HS-27A (cell line): ENCODE measurements at places on chromosomes 7 and 10.

DNA sequence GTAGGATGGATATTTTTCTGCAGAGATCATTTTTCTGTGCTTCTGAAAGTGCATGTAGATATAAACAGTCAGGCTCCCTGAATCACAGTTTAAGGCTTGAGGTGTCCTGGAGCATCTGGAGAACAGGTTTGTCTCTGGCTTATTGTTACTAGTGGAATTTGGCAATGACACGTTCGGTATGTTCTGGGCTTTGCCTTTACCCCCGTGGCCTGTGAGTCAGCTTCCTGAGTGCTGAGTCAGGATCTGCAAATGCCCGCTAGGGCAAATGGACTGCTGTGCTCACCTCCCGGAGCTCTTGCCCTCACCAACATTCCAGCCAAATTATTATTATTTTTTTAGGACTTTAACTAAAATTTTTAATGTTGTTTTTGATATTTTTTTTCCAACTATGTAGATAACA lies 192.5 kb upstream of the PRSS1 start:
- peak; percentile 89 for DNase-seq

DNA sequence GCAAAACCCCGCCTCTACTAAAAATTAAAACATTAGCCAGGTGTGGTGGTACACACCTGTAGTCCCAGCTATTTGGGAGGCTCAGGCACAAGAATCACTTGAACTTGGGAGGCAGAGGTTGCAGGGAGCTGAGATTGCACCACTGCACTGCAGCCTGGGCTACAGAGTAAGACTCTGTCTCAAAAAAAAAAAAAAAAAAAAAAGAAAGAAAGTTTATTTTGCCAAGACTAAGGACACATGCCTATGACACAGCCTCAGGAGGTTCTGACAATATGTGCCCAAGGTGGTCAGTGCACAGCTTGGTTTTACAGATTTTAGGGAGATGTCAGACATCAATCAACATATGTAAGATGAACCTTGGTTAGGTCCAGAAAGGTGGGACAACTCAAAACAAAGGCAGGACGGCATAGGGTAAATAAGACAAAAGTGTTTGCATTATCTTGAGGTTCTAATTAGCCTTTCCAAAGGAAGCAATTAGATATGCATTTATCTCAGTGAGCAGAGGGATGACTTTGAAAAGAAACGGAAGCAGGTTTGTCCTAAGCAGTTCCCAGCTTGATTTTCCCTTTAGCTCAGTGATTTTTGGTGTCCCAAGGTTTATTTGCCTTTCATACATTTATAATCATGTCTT lies 20.7 kb upstream of the OTUD1 start:
- DNase-seq, result no peak

- no peak for DNase-seq
Measured at GRCh38 chr7:157805713-157806112, 468.9 kb downstream of the DNAJB6 start.

GRCh38 chr7:135169964-135170273 lies 588 bp downstream of the CYREN start:
- no peak for DNase-seq

DNA sequence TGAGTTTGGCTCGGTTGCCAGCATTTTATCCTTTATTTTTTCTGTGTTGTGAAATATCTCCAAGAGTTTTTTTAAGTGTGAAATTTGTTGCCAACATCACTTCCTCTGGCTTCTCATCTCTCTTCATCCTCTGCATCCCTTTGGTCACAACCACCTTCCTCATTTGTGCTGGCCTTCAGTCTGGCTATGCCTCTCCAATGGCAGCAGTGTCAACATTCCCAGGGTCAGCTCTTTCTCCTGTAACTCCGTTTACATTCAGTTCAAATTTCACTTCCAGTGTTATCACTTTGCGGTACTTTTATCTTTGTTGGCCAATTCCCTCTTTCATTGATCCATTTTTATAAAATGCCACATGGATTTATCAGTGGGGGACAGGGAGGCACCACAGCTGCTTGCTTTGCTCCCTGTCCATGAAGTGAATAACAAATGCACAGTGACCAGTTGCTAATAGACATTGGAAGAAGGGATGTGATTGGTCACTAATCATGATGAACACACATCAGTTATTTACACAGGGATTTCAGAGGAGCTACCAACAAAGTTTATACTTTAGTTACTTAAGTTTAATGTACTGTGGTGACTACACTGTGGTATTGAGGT lies 311.4 kb upstream of the LRGUK start:
- DNase-seq, result no peak

DNA sequence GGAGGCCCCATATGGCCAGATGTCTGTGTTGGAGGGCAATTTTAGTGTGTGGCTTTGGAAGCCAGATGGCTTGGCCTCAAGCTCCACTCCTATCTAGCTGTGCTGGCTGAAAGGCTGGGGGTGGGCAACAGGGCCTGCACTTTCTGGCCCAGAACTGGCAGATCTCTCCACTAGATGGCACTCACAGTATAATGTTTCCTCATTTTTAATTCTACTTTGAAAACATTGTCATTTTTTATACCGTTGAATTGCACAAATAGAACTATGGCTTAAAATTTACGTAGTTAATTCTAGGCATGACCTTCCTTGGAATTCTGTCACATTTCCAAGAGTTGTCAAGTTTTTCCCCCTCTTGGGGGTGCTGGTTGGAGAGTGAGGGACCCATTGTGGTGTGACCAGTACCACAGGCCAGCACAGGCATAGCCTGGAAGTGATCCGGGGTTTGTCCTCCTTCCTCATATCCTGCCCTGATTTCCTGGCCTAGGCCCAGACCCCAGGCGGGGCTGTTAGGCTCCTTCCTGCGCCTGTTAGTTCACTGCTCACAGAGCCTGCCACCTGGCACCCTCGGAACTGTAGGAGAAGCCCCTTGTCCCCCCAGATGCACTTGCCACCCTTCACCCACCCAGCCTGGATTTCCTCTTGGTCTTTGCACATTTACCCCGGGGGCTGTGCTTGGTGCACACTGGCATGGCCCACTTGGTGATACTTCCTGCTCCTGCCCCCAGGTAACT lies 52.8 kb downstream of the ARHGAP22 start:
- DNase-seq, result peak; percentile 1

- no peak for DNase-seq
Measured at GRCh38 chr10:72276421-72277339, 3.0 kb downstream of the DDIT4 start.

DNA sequence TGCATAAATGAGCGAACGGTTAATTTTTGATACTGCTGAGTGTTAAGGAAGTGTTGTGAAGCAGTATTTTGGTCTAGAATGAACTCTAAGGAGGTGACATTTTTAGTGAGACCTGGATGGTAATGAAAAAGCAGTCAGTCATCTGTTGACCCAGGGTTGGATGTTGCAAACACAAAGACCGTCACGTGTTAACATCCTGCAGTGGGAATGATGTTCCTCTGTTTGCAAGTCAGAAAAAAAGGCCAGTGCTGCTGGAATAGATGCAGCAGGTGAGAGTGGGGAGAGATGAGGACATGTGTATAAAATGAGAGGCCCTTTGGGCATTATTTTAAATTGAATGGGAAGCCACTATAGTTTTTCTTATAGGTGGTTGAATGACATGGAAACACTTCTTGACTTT lies 39.3 kb downstream of the INSYN2A start:
- no peak for DNase-seq

GRCh38 chr7:151590071-151590849 lies 70.6 kb upstream of the RHEB start:
- no peak for DNase-seq

GRCh38 chr10:60992636-60993035 lies 48.7 kb upstream of the RHOBTB1 start:
- DNase-seq, result no peak

DNA sequence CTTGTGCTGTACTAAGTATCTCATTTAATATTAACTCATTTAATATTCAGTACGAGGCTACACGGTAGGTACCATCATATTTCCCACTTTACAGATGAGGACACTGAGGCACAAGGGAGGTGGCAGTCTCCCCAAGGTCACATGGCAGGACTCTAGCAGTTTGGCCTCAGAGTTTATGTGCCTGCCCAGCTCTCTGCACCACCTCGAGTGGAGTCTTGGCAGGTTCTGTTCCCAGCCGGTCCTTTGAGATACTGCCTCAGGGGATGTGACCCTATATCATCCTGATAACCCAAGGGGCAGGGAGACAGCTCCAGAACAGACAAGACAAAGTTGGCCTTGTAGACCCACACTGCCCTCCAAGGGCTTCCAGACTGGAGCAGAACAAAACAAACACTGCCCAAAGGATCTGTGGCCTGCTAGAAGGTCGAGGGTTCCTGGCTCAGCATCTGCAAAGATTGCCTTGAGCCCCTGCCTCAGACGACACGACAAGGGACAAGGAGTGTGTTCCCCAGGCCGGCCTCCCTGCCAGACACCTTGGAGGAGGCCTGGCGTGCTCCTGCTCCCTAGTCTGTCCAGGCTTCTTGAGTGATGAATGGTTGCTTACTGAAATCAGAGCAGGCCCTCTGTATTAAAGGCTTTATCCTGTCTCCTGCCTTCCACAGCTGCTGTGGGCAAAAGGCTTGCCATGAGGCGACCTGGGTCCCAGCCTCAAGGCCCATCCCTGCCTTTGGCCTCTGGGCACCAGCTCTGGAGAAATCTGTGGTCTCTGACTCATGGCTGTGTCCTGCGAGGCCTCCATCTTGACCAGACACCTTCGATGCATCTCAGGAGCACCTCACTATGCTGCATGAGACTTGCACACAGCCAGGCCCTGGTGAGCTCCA lies 3.9 kb upstream of the PWWP2B start:
- no peak for DNase-seq

DNA sequence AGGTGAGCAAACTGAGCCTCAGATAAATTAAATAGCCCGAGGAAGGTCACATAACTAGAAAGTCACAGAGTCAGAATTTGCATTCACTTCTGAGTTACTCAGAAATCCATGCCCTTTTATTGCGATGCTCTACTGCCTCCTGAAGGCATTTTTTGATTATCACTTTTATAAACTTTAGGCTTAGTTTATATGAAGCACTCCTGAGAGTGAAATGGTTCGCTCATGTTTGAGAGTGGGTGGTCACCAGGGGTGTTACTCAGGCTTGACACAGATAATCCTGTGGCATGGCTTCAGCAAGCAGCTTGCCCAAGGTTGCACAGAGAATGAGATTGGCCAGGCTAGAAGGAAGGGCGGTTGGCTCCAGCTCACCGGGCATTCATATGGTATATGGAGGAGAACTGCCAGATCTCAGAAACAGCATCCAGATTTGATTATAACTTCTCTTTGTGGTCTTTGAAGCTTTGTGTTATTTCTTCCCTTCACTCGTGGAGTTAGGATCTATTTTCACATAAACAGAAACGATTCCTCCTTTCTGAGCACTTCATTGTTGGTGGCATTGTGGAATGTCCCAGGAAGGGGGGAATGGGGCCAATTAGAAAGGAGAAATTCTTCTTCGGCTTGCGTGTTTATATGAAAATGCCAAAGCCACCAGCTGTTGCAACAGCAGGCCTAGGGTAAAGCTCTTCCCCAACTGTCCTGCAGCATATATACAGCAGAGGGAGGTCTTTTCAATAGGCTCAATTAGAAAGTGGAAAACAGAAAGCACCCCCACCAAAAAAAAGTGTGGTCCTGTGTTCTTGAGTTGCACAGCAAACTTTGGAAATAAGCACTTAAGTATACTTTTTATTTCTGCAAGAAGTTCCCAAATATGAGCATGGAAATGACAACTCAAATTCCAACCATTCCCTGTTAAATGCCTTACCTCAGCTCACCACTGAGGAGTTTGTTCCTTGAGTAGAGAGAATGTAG lies 628.8 kb downstream of the SUGCT start:
- DNase-seq, result peak; percentile 33

DNA sequence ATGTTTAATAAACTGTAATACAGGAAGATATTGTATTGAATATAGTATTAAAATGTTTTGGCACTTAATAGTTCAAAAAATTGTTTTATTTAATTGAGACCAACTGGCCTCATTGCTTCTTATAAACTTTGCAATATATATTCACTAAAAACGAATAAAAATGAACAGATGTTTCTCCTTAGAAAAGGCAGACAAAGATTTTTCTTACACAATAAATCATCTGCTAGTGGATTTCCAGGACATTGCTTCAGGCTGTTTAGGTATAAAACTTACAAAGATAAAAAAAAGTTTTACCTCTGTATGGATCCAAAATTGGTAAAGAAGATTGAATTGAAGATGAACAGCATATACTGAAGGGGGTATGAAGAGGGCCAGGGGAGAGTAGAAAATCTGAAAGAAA lies 143.6 kb downstream of the AGMO start:
- DNase-seq, result no peak

GRCh38 chr10:103490986-103491314 lies 2.6 kb upstream of the NEURL1 start:
- no peak for DNase-seq

GRCh38 chr10:4355350-4355749 lies 470.7 kb upstream of the AKR1E2 start:
- DNase-seq, result no peak

GRCh38 chr7:142436601-142437000 lies 178.7 kb upstream of the PRSS58 start:
- DNase-seq, result no peak

DNA sequence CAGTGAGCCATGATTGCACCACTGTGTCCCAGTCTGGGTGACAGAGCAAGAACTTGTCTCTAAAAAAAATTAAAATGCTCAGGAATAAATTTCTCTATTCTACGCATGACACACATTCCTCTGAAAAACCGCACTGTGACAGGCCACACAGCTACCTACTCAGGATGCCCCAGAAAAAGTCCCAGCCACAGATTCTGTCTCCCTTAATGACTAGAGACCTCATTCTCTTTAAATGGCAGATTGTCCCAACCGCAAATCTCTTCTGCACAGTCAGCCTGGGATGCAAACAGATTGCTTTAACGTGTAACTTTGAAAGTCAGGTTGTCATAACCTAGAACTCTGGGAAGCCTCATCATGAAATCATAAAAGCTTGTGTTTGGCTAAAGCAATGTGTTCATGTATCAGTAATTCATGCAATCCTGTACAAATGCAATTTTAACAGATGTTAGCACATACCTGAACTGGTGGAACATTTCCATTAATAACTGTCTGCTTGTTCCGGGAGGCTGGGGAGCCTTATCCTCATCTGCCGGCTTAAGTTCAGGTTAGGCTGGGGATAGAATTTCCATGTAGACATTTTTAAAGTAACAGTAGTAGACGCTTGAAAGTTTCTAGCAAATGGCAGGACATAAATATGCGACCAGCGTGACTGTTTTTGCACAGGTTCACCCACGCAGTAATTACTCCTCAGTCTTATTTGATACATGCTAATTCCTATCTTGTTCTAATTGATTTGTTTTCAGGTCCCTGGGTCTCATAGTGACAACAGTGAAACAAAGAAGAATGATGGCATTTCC lies 26.2 kb upstream of the MSRB2 start:
- no peak for DNase-seq

- DNase-seq, result no peak
Measured at GRCh38 chr7:75617634-75618234, 121.0 kb downstream of the HIP1 start.

DNA sequence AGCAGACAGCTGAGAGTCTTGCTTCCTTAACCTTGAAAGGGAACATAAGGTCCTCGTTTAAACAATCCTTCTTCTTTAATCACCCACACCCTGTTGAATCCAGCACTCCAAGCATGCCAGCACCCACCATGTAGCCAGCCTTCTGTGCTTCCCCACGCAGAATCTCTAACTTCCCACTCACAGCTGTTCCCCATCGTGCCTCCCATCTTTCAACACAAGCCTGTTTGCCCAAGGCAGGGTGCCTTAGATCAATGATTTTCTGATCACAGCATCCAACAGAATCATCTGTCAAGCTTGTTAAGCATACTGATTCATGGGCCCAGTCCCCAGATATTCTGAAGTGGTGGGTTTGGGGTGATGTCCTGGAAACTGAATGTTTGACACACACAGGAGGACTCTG lies 530.8 kb downstream of the SH2D4B start:
- no peak for DNase-seq

GRCh38 chr10:98289802-98290209 lies 21.8 kb upstream of the LOXL4 start:
- no peak for DNase-seq
